Karpas-422 (cell line): ENCODE measurements at places on chromosomes 3 and 15. TPM values are rescaled to one million over a fixed set of nuclear protein-coding genes. Genes with fewer than 3 reads are reported as not detected.

Gene CCR9
- total RNA-seq = not detected in 2 replicates

Gene SNURF
- 38.7 and 58.6 TPM in 2 replicates for total RNA-seq

Gene TMCO5A
- not detected in 2 replicates for total RNA-seq

Gene OXTR
- 4.1 and 9.9 TPM in 2 replicates for total RNA-seq

- DNase-seq = peak; percentile 75
- H3K27ac ChIP-seq = no peak overlapping the region
- peaks cover 33% of the 10 kb centered on the region for H3K4me1 ChIP-seq
These were observed 181.8 kb downstream of the MCTP2 start for GRCh38 chr15:94412979-94413746.

DNA sequence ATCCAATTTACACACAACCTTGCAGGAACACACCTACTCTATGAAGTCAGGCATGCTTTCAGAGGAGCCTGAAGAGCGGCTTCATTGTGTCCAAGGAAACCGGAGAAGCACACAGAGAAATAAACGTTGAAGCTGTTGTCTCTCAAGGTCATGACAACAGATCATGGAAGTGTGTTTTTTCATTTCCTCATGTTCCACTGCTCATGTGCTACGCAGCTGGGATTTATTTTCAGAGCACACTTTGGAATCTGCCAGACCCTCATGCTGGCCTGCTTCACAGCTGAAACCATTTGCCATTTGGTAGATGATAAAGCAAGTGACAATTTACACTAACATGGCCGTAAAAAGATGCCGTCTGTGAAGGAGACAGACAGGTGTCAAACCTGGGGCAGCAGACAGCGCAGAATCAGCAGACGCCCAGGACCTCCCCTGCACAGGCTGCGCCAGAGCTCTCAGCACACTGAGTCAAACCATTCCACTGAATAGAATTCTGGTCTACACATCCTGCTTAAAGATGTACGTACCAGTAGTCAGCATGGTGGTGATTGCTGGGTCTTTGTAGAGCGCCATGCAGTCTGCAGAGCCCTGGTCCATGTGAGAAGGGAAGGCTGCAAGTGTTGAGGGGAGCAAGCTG is 99.3 kb downstream of the ARNT2 start:
- H3K27me3 ChIP-seq = no peaks in the 10 kb centered on the region
- no peaks in the 10 kb centered on the region for H3K4me1 ChIP-seq
- no peak for DNase-seq
- no peak overlapping the region for H3K27ac ChIP-seq
- H3K4me3 ChIP-seq = no peak overlapping the region

DNA sequence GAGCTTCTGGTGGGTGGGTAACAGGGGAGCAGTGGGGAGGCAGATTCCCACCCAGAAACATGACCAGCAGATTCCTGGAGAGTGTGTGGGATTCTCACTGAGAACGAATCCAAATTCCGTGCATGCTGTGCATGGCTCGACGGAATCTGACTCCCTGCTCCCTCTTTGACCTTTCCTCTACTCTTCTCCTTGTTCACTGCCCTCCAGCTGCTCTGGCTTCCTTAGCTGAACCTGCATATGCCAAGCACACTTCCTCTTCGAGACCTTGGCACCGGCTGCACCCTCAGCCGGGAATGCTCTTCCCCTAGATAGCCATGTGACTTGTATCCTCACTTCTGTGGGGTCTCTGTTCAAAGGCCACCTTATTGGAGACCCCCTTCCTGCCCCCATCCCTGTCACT is 6.3 kb downstream of the INSYN1 start:
- no peaks in the 10 kb centered on the region for H3K27me3 ChIP-seq
- H3K27ac ChIP-seq = no peak overlapping the region
- no peaks in the 10 kb centered on the region for H3K36me3 ChIP-seq
- DNase-seq = no peak
- H3K4me1 ChIP-seq = no peaks in the 10 kb centered on the region

GRCh38 chr15:79919090-79919748 is 22.4 kb upstream of the MTHFS start:
- H3K4me1 ChIP-seq = peaks cover 6% of the 10 kb centered on the region
- no peak overlapping the region for H3K27ac ChIP-seq

DNA sequence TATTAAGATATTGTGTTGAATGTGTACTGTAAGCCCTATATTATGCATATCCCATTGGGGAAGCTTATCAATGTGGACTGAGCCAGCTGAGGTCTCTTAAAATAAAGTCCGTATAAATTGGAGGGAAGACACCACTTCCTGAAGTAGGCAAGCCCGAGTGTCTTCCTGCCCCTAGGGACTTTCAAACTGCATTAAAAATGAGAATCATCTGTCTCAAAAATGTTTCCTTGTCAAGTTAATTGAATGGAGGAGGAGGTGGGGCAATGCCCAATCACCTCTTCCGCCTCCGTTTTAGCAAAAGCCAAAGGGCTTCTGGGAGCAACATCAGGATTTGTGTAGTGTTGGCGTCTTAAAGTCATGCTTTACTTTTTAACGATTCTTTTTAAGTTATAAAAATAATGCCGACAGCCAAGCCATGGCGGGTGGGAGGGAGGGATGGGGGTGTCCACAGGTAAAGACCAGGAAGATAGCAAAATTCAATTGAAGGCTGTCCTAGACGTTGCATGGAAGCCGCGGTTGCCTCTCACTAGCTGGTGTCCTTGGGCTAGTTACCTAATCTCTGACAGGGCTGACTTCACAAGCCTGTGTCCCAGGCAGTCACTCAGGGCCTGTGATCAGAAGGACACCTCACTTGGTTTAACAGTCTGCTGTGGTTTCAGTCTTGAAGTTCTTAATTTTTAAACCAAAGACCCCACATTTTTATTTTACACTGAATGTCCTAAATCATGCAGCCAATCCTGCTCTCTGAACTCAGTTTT is 524.9 kb upstream of the PROK2 start:
- H3K4me1 ChIP-seq = peaks cover 22% of the 10 kb centered on the region
- no peak overlapping the region for H3K27ac ChIP-seq
- H3K27me3 ChIP-seq = no peaks in the 10 kb centered on the region
- DNase-seq = no peak
- no peaks in the 10 kb centered on the region for H3K36me3 ChIP-seq
- H3K4me3 ChIP-seq = peak overlapping the region; percentile 41; the same call in 1 of the 2 replicates

- no peak for DNase-seq
- H3K4me1 ChIP-seq = no peaks in the 10 kb centered on the region
- H3K4me3 ChIP-seq = no peak overlapping the region
- H3K36me3 ChIP-seq = no peaks in the 10 kb centered on the region
- H3K27me3 ChIP-seq = no peaks in the 10 kb centered on the region
These were observed 11.5 kb upstream of the RPS17 start for GRCh38 chr15:82551646-82552247.

GRCh38 chr3:158491968-158492367 is 79.0 kb upstream of the MLF1 start:
- H3K4me3 ChIP-seq = no peak overlapping the region
- DNase-seq = no peak
- no peaks in the 10 kb centered on the region for H3K27me3 ChIP-seq
- no peaks in the 10 kb centered on the region for H3K4me1 ChIP-seq
- no peak overlapping the region for H3K27ac ChIP-seq

DNA sequence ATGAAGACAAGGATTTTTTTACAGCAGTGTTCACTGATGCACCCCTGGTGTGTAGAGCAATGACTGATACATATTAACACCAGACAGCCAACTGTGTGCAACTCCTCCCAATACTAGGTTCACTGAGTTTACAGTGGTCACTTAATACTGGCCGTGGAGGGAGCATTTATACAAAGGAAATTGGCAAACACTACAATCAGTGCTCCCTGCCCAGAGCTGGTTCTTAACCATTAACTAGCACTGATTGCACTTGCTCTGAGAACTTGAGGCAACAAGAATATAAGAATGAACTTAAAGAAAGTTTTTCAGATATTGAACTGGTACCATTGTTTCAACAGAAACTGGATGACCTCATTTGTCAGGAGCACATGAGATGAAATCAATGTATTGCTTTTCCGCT is 110.6 kb downstream of the MAGI1 start:
- no peaks in the 10 kb centered on the region for H3K36me3 ChIP-seq
- no peak for DNase-seq
- H3K4me3 ChIP-seq = no peak overlapping the region
- H3K27ac ChIP-seq = no peak overlapping the region
- H3K27me3 ChIP-seq = no peaks in the 10 kb centered on the region
- H3K4me1 ChIP-seq = no peaks in the 10 kb centered on the region

DNA sequence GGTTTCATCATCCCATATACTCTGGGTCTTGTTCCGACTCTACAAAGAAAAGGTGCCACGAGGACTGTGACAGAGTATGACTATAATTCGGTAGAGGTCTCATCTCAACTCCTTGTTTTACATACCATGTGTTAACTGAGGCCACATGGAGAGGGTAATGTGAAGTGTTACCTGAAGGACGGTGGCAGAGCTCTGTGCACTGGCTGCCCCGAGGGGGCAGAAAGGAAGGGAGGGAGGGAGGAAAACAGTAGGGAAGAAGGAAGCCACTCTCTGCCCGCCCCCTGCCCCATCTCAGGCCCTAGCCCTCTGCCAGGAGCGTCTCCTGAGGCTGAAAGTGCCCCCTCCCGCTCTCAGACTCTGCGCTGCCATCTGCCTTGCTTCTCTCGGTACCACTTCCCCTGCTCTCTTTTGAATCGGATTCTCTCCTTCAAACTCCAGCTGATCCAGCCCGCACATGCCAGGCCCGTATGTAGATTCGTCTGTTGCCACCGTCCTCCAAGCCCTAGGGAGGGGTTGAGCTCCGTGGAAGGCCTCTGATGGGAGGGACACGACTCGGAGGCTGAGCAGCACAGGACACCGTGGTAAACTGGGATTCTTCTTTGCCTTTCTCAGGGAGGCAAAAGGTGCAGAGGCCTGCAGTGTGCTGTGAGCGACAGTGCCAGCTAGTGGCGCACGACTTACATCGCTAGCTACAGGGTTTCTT is 70.5 kb upstream of the ATP10A start:
- H3K27me3 ChIP-seq = no peaks in the 10 kb centered on the region
- no peaks in the 10 kb centered on the region for H3K4me1 ChIP-seq
- H3K36me3 ChIP-seq = no peaks in the 10 kb centered on the region
- H3K4me3 ChIP-seq = no peak overlapping the region

- no peaks in the 10 kb centered on the region for H3K27me3 ChIP-seq
- no peak overlapping the region for H3K4me3 ChIP-seq
- H3K27ac ChIP-seq = no peak overlapping the region
- peak; percentile 69 for DNase-seq
- H3K36me3 ChIP-seq = no peaks in the 10 kb centered on the region
These were observed 8.8 kb upstream of the NPHP3 start for GRCh38 chr3:132730891-132731580.

DNA sequence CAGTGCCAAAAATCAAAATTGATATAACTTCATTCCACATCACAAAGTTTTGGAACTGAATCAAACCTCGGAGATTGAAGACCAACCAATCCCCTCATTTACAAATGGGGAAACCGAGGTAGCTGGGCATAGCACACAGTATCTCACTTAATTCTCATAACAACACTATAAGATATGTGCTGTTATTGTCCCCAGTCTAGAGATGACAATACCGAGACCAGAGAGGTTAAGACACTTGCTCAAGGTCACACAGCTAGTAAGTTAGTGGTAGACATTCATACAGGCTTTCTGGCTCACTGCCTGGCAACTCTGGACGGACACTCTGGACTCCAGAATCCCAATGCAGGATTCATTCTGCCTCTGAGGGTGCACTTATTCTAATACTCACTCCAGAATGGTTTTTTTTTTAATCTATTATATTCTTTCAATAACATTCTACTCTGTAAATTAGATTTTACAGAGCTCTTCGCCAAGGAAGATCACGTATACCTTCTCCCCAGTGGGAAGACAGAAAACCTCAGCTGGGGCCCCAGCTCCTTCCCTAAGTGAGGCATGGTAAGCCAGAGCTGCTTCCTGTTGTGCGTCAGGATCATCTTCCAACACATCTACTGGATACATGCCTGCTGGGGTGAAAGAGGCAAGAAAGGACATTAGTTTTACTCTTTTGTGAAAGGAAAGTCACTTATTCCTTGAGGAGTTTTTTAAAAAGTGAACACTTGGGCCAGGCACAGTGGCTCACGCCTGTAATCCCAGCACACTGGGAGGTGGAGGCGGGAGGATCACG is 128.4 kb upstream of the IGF1R start:
- no peak overlapping the region for H3K4me3 ChIP-seq
- DNase-seq = no peak
- no peaks in the 10 kb centered on the region for H3K27me3 ChIP-seq
- no peaks in the 10 kb centered on the region for H3K4me1 ChIP-seq
- H3K36me3 ChIP-seq = no peaks in the 10 kb centered on the region

GRCh38 chr3:61736506-61736905 is 175.1 kb downstream of the PTPRG start:
- no peaks in the 10 kb centered on the region for H3K36me3 ChIP-seq
- no peaks in the 10 kb centered on the region for H3K27me3 ChIP-seq
- no peak overlapping the region for H3K27ac ChIP-seq
- no peak overlapping the region for H3K4me3 ChIP-seq

DNA sequence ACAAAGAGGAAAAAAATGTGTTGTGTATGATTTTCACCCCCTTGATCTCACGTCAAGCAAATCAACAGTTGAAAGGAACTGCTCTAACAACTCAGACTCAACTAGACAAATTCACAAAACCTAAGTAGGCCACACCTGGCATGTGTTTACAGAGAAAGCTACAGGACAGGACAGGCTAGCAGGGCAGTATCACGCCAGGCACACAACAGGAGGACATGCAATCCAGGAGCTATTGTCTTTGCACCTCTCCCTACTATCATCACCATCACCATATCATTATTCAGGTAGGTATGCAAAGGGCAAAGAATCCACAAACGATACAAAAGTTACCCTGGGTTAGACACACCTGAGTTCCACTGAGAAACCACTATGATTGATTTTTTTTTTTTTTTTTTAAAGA is 86.4 kb downstream of the TBL1XR1 start:
- no peak overlapping the region for H3K4me3 ChIP-seq
- peaks cover 80% of the 10 kb centered on the region for H3K4me1 ChIP-seq
- no peaks in the 10 kb centered on the region for H3K27me3 ChIP-seq
- DNase-seq = no peak
- H3K36me3 ChIP-seq = no peaks in the 10 kb centered on the region

DNA sequence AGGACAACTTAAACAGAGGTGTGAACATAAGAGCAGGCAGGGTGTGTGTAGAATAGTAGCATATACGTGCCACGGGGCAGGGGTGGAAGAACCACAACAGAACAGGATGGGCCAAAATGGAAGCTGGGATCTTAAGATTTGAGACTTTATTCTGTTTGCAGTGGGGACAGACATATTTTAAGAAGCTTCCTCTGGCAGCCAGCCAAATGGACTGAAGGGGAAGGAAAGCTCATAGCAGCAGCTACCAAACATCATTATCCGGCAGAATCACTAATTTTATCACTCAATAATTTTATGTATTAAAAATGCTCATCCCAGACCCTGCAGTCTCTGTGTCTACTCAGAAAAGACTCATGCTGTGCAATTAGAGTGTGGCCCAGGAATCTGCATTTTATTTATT is 130.9 kb upstream of the CTDSPL start:
- DNase-seq = no peak
- H3K27me3 ChIP-seq = no peaks in the 10 kb centered on the region
- no peaks in the 10 kb centered on the region for H3K36me3 ChIP-seq
- H3K4me3 ChIP-seq = no peak overlapping the region

DNA sequence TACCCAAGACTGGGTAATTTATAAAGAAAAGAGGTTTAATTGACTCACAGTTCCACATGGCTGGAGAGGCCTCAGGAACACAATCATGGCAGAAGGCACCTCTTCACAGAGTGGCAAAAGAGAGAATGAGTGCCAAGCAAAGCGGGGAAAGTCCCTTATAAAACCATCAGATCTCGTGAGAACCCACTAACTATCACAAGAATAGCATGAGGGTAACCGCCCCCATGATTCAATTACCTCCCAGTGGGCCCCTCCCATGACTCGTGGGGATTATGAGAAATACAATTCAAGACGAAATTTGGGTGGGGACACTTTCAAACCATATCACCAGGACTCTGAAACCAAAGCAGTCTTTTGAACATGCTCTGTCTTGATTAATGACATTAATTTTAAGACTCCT is 7.0 kb downstream of the RTP3 start:
- no peaks in the 10 kb centered on the region for H3K27me3 ChIP-seq
- H3K36me3 ChIP-seq = no peaks in the 10 kb centered on the region
- no peak overlapping the region for H3K27ac ChIP-seq
- H3K4me3 ChIP-seq = no peak overlapping the region
